Fibroblast of the aortic adventitia (primary cell): ENCODE measurements at places on chromosomes 4 and X. TPM values are rescaled to one million over a fixed set of nuclear protein-coding genes. Genes with fewer than 3 reads are reported as not detected.

Gene MAGEB5
- total RNA-seq, result not detected in 2 replicates

Gene SULT1E1
- 0.41 and 1.7 TPM in 2 replicates for total RNA-seq

Gene TLR2
- not detected in 2 replicates for total RNA-seq

Gene TLR10
- not detected in 2 replicates for total RNA-seq

Gene ARHGAP36
- not detected in 2 replicates for total RNA-seq

Gene IQSEC2
- total RNA-seq, result 3.6 and 5.6 TPM in 2 replicates

Gene CCDC110
- 4.2 and 5.4 TPM in 2 replicates for total RNA-seq

Gene FATE1
- not detected in 2 replicates for total RNA-seq

Gene FAM9C
- total RNA-seq, result not detected in 2 replicates

Gene TMEM144
- 5.6 and 8.3 TPM in 2 replicates for total RNA-seq
